ENCODE measurements at places on chromosomes 1 and 21.

DNA sequence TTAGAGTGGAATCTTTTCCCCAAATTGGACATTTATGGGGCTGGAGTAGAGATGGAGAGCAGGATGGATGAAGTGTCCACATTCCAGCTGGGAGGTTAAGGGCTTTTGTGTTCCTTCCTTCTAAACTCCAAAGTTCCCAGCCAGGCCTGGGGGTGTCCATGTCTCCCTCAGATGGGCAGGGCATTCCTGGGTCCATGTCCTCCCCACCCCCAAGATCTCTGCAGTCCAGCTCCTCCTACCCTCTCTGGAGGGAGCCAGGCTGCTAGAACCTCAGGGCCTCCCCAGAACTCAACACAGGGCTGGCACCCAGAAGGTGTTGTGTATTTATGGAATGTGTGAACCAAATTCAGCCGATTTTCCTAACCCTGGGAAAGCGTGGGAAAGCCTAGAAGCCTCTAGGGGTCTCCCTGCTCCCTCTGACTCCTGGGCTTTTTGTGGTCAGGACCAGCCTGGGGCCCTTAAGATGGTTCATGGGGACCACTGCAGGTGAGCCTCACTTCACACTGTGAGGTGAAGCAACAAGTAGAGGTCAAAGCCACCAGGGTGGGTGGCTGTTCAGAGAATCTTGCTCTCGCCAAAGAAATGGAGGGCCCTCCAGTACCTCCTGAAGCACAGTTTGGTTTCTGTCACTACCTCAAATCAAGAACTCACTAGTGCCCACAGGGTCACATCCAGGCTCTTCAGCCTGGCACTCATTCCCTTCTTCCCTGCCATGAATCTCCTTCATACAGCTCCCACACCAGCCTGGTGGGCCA lies 54.8 kb downstream of the GLIS1 start:
- DNase-seq: no peak

- no peak for DNase-seq
These were observed 28.5 kb upstream of the PRELP start for GRCh38 chr1:203447151-203447550.

- peak; percentile 53 for DNase-seq
These were observed 161.5 kb downstream of the DNM3 start for GRCh38 chr1:172002725-172003345.

- DNase-seq: no peak
These were observed 996 bp downstream of the CNIH4 start for GRCh38 chr1:224357626-224358124.

GRCh38 chr1:12445257-12445656 lies 172.8 kb downstream of the DHRS3 start:
- DNase-seq: no peak

DNA sequence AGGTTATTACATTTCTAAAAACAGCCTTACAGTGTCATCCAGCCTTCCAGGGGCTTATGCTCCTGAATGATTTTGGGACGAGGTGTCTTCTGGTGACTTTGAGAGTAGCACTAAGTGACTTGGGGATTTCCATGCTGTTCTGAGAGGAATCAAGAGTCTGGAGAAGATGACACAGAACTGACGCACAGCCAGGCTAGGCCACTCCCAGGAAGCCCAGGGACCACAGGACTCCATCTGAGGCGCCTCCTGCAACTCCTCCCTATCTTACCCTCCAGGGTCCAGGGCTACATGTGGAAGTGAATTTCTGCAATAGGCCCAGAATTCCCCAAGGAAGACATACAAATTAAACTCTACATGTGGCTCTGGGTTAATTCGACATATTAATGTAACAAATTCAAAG lies 92.5 kb downstream of the SLC25A24 start:
- DNase-seq: no peak

- peak; percentile 83 for DNase-seq
These were observed 100.7 kb upstream of the SPATA6 start for GRCh38 chr1:48572646-48573258.

GRCh38 chr1:50508040-50508586 lies 84.9 kb upstream of the DMRTA2 start:
- DNase-seq: no peak

DNA sequence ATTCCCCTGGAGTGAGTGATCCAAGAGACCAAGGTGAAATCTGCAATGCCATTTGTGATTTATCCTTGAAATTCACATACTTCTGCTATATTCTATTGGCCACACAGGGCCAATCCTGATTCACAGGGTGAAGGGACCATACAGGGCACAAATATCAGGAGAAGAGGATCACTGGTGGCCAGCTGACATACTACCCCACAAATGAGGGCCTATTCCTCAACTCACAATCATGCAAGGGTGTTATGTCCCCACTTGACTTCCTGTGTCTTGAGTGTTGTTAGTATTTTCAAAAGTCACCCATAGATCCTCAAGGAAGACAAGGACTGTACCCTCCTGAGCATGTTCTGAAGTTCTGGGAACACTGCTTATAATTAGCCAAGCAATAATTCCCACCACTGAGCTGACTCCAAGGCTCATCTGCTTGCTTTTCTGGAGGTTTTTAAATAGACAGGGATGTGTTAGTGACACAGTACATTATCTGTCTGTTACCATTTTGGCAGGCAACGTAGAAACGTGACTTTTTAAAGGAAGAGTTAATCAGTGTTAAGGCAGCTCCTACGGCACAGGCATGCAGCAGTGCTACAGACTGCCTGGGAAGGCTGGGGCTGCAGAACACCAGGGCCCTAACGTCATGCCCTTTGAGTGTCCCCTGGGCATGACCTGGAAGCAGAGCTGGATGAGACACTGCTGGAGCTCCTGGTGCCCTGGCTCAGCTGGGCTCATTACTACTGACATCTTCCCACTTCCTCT lies 137.4 kb downstream of the FAM78B start:
- DNase-seq: no peak

DNA sequence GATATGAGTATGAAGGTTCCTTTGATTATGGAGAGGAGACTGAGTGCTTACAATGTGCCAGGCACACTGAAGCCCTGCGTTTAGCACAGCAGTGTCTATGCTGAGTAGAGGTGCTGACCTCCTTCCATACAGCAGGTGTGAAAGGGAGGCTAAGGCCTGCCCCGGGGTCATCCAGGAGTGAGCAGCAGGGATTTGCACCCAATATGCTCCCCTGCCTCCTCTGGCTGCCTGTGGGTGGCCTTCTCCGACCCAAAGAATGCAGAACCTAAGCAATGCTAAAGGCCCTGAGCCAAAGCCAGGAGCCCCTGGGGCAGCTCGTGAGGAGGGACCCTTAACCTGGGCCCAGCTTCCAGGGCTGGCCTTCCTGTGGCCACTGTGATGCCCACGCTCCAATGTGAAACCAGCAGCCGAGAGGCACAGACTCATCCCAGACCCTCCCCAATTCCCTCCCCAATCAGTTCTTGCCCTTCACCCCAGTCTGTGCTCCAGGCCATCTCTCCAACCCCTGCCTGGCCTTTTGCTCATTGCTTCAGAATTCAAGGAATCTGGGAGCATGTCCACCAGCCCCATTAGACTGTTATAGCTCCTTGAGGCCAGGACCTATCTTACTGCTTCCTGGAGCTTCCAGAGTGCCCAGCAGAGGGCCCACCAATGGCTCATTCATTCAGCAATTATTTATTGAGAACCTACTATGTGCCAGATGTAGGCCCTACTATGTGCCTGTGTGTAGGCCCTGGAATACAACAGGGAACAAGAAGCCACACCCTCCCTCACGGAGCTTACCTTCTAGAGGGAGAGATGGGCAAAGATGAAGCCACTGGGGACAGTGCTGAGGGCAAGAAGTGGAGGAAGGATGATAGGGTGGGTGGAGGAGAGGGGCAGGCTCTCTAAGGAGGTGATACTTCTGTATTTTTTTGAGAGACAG lies 53.3 kb downstream of the TAS1R2 start:
- no peak for DNase-seq

- DNase-seq: no peak
These were observed 42.0 kb downstream of the VPS26C start for GRCh38 chr21:37224861-37225839.

DNA sequence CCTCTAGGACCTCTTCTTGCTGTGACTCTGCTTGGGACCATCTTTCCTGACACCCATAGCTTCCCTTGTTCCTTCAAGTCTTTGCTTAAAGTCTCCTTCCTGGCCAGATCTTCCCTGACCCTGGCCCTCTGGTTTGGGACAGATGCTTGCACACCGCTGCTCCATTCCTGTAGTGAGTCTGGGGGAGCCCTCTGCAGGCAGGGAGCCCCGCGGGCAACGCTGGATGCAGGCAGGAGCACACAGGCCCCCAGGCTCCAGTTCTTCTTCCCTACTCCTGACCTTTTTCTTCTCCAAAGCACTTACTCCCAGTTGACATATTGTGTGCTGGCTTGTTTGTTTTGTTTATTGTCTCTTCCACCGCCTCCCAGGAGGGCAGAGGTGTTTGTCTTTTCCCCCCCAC lies 413.4 kb downstream of the CAMTA1 start:
- DNase-seq: no peak

DNA sequence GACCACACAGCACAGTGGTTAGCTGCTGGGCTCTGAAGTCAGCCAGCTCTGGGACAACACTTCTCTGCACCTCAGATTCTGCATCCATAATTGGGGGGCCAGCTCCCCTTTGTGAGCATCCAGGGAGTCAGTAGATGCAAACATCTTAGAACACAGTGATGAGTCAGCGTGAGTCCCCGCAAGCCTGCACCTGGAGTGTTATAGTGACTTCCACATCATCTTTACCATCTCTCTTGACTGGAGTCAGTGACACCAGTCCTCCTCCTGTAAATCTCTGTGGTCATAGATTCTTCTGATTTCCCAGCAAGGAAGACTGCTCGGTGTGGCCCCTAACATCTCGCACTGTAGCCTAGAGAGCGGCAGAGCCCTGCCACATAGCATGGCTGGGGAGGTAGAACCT lies 13.9 kb upstream of the EDN2 start:
- DNase-seq: no peak

DNA sequence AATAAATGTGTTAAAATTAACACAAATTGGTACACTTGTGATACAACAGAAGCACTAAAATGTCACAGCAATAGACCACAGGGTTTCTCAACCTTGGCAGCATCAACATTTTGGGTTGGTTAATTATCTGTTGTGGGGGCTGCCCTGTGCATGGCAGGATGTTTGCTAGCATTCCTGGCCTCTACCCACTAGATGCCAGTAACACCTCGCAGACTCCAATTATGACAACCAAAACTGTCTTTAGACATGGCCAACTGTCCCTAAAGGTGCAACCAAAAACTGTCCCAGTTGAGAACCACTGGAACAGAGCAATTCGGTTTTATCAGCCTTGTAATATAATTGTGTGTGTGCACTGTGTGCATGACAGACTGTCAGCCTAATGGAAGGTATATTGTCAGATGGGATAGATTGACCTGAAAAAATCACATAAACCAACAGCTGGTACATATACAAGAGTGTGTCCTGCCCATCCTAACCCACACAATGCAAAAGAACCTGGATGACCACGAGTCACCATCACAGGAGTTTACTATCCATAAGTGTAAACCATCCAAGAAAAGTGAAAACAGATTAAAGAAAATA lies 13.5 kb upstream of the ERG start:
- no peak for DNase-seq

DNA sequence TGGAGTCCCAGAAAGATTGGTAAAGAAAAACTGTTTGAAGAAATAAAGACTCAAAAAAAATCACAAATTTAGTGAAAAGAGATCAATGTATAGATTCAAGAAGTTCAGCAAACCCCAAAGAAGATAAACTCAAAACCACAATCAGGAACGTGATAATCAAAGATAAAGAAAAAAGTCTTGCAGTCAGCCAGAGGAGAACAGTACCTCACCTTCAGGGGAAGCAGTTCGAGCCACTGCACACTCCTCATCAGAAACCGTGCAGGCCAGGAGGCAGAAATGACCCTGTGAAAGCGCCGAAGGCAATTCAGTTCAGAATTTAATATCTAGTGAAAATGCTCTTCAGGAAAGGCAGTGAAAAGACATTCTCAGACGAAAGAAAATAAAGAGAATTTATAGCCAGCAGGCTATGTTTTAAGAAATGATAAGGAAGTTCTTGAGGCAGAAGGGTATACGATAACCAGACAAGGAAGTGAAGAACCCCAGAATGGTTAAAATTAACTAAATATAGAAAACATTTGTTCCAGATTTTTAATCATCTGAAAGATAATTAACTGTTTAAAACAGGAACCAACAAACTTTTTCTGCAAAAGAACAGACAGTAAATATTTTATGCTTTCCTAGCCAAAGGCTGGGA lies 13.5 kb upstream of the SUMO3 start:
- DNase-seq: no peak

DNA sequence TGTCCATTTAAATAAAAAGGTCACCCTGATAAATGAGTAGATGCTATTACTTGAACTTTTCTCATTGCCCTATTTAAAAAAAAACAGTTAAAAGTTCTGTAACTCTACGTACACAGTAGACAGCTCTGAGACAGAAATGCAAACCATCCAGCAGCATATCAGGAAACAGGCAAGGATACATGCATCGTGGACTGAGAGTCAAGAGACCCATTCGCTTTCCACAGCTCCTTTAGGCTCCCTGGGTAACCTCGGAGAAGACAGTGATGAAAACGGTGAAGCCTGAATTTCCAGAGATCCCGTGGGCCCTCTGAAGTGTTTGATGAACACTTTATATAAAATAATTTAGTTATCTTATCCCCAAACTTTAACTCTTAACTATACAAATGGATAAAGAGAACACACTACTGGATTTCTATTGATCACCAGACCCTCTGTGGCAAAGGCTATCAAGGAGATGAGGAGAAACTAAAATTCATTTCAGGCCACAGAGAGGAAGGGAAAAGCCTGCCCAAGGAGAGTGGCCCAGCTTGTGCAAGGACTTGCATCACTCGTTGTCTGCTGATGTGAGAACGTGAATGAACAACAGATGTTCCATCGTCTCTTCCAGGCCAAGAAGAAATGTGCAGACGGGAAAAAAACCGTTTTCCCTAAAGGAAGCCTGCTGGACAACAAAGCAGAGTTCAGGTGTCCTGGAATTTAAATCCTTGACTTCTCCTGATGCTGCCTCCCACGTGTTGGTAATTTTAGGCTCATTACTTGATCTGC lies 131.0 kb downstream of the TGFBR3 start:
- DNase-seq: no peak

DNA sequence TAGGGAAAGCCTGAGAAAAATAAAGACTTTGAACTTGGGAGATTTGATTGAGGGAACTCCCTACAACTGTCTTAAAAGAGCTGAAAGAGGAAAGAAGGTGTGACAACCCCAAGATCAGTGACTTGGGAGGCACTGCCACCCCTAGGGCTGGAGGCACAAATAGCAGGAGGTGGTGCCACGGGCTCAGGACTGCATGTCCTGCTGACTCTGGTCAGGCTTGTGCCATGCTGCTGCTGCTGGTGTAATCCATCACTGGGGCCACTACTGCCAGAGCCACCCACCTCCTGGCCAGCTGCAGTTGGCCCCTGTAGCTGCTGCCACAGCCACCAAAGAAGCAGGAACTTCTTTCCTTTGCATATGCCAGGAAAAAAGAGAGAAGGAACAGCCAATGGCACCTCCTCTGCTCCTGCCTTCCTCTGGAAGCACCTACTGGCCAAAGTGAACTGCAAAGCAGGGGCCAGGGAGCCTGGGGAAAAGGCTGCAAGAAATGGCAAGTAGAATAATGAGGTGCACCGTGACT lies 730.3 kb downstream of the PTPRU start:
- DNase-seq: no peak

- peak; percentile 96 for DNase-seq
These were observed 21.3 kb downstream of the SERINC2 start for GRCh38 chr1:31434101-31434871.

Measured in COLO829 (cell line).